Spleen (tissue), 13 donors: ENCODE measurements at places on chromosomes 3 and 15.

GRCh38 chr3:194481525-194482195 is 5.1 kb downstream of the ATP13A3 start:
- no peak for DNase-seq

- no peak for DNase-seq
These were observed 308.5 kb downstream of the ROBO2 start for GRCh38 chr3:77348244-77348855.

DNA sequence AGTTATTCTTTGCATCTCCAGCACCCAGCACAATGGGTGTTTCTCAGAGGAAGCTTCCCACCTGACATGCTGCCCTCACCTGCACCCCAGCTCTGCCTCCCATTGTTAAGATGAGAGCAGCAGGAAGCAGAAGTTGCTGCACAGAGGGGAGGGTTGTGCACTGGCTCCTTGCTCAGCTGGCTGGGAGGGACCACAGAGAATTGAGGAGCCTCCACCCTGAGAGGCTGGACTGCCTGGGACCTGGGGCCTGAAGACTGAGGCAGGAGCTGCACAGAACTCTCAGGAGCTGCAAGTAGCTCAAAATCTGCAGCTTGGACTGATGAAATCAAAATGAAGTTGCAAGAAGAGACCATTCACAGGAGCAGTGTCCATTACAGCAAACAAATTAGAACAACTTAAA is 222.3 kb upstream of the LINGO1 start:
- DNase-seq, result peak; percentile 40

DNA sequence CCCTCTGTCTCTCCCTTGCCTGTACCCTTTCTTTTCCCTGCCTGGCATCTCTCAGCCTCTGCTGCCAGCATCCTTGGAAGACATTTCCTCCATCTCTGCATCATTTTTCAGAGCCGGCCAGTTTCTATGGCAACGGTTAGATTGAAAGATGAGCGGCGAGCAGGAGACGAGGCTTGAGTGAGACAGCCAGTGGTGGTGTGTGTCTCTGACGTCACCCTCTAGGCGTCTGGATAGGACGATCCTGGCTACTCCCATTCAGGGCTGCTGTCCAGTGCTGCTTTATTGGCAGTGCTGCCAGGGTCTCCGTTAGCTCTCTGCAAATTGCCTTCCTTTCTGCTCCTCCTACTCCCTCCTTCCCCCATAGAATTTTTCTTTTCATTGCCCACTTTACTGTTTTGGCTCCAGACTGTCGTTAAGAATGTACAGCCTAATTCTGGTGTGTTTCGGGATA is 57.9 kb downstream of the TRAK1 start:
- DNase-seq, result no peak

- DNase-seq, result no peak
These were observed 1268.1 kb downstream of the OTOL1 start for GRCh38 chr3:162764808-162765071.

DNA sequence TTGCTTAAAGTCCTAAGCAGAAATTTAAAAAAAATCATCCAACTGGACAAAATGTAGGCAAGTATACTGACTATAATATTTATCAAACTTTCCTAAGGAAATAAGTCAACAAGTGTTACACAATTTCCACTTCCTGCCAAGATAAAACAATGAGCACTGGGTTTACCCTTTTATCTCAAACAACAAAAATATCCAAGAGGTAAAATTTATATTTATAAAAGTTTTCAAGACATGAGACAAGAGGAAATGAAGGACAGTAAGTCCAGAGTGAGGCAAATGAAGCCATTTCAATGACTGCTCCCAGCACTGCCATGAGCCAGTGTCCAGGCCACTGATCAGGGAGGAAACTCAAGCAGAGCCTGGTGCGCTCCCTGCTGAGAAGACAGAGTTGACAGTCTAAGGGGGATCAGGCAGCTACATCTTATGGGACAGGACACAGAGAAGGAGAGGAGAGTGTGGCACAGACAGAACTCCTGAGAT is 439.4 kb downstream of the RAP2B start:
- DNase-seq, result no peak

GRCh38 chr3:63979093-63979885 is 44.0 kb downstream of the PSMD6 start:
- DNase-seq, result no peak

GRCh38 chr3:59374818-59375211 is 325.0 kb upstream of the CFAP20DC start:
- peak; percentile 64 for DNase-seq

DNA sequence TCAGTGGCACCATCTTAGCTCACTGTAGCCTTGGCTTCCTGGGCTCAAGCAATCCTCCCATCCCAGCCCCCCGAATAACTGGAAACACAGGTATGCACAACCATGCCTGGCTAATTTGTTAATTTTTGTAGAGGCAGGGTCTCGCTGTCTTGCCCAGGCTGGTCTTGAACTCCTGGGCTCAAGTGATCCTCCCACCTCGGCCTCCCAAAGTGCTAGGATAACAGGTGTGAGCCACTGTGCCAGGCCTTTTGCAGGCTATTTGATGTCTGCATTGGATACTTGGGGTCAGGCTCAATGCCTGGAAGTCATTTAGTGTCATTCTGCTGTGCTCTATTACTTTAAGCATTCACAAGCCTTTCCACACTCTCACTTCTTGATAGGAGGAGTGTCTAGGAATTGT is 17.6 kb downstream of the LIMD1 start:
- DNase-seq, result no peak

- no peak for DNase-seq
These were observed 12.4 kb downstream of the NTRK3 start for GRCh38 chr15:88243895-88244787.

- no peak for DNase-seq
These were observed 191.1 kb downstream of the WNT5A start for GRCh38 chr3:55296030-55296429.

- DNase-seq, result no peak
These were observed 3.9 kb upstream of the SH3GL3 start for GRCh38 chr15:83443076-83443847.

GRCh38 chr3:112132554-112132953 is 494 bp downstream of the GCSAM start:
- DNase-seq, result no peak

DNA sequence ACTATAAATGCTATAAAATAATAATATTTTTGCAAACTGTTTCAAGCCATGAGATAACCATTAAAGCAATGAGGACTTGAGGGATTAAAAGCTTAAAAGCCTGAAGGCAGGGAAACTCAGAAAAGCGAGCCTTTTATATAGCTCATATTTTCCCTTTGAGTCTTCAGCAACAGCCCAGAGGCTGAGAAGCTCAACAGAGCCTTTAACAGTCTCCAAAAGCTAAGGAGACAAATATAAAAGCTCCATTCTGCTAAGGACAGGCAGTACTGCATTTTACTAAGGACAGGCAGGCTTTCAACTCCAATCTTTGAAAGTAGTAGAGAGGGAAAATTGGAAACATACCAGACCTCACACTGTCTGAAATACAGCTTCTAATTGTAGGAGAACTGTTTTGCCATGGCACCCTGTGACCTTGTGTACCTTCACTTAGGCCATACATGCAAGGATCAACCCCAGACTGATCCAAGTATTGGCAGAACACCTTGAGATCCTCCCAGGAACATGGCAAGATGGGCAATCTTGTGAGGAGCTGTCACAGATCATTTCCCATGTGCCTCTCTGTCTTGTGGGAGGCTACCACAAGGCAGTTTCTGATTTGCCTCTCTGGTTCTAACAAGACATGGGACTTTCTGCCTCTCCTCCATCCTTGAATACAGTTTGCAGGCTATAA is 53.1 kb upstream of the ARNT2 start:
- DNase-seq, result no peak

GRCh38 chr3:17664923-17665322 is 77.5 kb downstream of the TBC1D5 start:
- no peak for DNase-seq

- no peak for DNase-seq
These were observed 338.1 kb downstream of the GAP43 start for GRCh38 chr3:115961380-115961779.

- DNase-seq, result no peak
These were observed 194.0 kb upstream of the FEZF2 start for GRCh38 chr3:62567097-62568021.

GRCh38 chr3:148102156-148102555 is 595.5 kb upstream of the AGTR1 start:
- no peak for DNase-seq

DNA sequence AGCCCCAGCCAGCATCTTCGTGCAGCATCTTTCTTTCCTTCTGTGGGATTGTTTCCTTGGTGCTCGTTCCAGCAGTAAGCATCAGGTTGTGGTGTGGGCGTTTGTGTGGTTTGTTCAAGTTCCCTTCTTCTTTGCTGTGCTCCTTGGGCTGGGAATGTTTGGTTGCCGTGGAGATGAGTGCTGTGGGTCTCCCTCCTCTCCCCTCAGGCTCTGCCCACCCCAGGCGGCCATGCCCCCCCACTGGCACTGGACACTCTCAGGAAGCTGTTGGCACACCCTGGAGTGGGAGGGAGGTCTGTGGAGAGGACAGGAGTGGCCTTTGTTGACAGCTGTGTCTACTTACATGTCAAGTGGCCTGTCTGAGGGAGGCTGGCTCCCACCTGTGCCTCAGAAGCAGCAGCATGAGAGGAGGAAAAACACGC is 46.5 kb upstream of the SACM1L start:
- DNase-seq, result no peak

DNA sequence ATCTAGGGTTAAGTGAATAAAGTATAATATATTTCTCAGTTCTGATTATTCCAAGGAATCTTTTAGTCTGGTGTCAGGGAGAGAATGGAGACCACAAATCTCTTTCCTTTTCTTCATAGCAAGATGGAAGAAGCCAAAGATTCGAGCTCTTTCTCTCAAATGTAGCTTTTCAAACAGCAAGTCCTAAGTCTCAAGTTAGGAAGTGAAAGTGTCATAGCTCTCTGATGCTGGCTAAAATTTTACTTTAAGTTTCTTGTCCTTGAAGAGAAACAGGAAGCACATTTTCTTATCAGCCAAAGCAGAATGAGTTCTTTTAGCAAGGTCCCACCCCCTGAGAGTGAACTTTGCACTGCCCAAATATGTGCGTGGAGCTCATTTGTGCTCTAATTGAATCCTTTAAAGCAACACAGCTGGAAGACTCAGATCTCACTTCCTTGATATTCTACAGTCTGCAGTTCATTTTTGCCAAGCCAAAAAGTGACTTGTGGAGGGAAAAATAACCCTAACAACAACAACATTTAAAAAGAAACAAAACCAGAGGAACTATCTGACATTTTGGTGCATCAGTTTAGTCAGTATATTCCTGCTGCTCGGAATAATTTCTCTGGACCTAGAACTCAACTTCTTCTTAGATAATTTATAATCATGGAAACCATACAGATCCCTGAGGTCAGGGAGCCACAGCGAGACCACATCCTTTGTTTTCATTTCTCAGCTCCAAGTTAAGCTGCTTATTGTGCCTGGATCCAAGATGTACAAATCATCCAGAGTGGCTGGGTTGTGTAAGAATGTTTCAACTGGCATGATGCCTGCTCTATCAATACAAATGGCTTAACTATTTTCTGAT is 238.7 kb upstream of the P2RY1 start:
- DNase-seq, result no peak

- DNase-seq, result peak; percentile 73
These were observed 48.9 kb downstream of the PTH1R start for GRCh38 chr3:46926447-46926846.

- DNase-seq, result no peak
These were observed 34.9 kb upstream of the ARHGEF26 start for GRCh38 chr3:154086286-154086685.
